EL (cell line): ENCODE measurements at places on chromosomes 12 and 14.

DNA sequence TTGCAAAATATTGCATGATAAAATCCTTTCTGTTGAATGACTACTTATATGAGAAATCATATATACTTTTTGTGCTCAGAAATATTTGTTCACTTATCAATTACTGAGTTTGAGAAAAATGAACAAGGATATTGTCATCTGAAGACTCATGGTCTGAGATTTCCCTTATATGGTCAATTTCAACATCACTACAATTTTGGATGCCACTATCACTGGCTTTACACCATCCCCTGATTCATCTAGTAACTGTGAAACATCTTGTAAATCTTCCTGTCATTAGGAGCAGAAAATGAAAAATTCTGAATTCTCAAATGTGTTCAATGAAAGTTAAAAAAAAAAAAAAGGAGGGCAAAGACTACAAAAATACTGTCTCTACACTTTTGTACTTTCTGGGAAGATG is 21.8 kb upstream of the GXYLT1 start:
- DNase-seq, result peak; percentile 29

- DNase-seq, result no peak
These were observed 1.3 kb upstream of the CACNA2D4 start for GRCh38 chr12:1919763-1920162.

GRCh38 chr12:39297891-39298290 is 145.0 kb downstream of the KIF21A start:
- no peak for DNase-seq

- DNase-seq, result peak; percentile 20
These were observed 5.7 kb upstream of the SLC38A4 start for GRCh38 chr12:46831335-46832129.

- no peak for DNase-seq
These were observed 232.7 kb downstream of the CACNA1C start for GRCh38 chr12:2285462-2285861.

- no peak for DNase-seq
These were observed 9.9 kb upstream of the SLC38A2 start for GRCh38 chr12:46382408-46382963.

GRCh38 chr12:8033153-8034044 is 883 bp downstream of the FOXJ2 start:
- DNase-seq, result peak; percentile 69

- no peak for DNase-seq
These were observed 216.2 kb upstream of the PDZRN4 start for GRCh38 chr12:40971911-40972310.

DNA sequence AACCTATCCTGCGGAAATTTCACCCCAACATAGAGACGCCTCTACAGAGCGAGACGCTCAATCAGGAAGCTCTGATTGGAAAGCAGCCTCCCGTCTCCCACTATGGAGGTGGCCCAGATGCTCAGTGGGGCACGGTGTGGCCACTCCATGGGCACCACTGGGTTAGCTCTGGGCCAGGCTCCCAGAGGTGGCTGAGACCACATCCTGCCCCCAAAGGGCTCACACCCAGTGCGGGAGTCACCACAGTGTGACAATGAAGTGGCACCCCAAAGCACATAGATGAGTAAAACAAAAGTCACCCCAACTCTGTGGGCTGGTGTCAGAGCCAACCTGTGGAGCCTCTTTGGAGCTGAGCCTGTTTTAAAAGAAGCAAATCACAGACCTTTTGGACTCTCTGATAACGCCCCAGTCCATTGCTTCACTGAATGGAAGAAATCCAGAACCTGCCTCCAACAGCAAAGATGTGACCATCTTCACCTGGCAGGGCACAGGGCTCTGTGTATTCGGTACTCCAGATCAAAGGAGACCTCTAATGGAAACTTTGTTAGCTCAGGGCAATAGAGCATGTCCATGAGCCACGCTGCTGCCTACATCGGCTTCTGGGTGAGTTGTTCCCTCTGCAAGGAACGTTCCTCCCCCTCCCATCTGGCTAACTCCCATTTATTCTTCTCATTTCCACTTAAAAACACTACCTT is 19.6 kb downstream of the CLMN start:
- DNase-seq, result no peak
